Right forelimb (tissue), 1 donor: ENCODE measurements at places on chromosomes 5 and 9.

GRCh38 chr5:154943527-154943926 lies 2.7 kb downstream of the MRPL22 start:
- no peak for DNase-seq

DNA sequence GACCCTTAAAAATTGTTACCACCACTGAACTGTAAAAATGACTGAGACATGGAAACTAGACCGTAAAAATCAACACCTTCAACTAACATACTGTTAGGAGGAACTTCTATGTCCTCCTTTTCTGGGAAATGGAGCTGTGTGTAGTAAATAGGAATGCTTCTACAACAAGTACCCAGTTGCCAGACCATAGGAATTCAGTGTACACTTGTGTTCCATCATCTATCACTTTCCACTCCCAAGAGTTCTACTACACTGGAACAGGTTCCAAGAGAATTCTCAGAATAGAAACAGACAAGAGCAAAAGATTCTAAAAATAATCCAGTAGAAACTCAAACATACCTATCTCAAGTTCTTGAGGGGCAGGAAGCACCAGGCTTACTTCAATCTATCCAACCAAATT lies 23.6 kb downstream of the UBAP2 start:
- DNase-seq, result no peak

- DNase-seq, result no peak
Observed at GRCh38 chr5:74616236-74617146, 24.0 kb downstream of the ENC1 start.

- no peak for DNase-seq
Observed at GRCh38 chr9:114450833-114451706, 54.2 kb downstream of the WHRN start.

DNA sequence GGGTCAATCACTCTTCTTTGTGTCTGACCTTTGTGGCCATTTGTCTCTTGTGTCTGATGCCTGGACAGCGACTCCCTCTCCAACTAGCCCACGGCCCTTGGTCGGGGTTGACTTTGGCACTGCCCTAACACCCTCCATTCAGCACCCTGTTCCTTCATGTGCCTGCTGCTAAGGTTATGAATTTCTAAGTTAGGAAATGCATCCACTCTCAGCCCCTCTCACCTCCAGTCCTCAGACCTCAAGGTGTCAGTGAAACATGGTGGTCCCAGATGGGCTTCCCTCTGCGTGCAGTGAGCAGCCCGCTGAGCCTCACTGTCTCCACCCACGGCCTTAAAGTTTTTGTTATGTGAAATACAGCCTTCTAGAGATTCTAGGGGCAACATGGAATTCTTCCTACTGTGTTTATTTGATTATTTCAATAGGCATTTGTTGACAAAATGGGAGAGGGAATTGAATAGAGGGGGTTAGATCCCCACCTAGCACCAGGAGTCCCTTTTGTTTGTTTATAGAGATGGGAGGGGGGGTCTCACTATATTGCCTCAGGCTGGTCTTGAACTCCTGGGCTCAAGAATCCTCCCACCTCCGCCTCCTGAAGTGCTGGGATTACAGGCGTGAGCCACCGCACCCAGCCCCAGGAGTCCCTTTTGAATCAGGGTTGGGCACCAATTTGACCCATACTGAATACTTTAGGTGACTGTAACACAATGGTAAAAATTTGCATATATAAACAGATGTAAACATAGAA lies 1.6 kb upstream of the GLIPR2 start:
- no peak for DNase-seq

GRCh38 chr5:37667846-37668245 lies 172.0 kb downstream of the GDNF start:
- DNase-seq, result no peak

GRCh38 chr5:178145965-178146820 lies 7.5 kb downstream of the NHP2 start:
- peak; percentile 62 for DNase-seq

DNA sequence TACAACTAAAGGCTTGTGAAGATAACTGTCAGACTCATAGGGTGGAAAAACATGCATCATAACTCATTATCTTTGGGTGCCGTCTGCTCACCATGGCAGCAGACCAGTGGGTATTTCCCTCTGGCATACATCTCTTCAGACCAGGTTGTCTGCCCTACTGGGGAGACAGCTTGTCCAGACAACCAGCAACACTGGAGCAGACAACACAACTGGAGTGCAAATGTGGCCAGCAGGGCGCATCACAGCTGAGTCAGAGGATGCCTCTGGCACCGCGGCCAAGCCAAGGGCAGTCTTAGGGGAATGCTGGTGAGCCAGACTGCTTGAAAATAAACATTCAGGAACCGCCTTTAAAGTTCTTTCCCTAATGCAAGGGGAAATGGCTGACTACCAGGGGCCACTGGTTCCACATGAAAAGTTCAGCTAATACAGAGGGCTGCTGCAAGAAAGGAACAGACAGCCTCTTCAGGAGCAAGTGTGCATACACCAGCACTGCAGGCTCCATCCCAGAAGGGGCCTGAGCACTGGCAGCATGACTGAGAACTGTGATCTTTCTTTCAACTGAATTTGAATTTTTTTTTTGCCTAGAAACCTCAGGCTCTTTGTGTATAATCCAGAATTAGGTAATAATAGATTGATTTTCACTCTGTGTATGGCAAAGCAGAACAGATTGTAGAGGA lies 77.3 kb downstream of the MAMDC2 start:
- DNase-seq, result no peak

- peak; percentile 25 for DNase-seq
Observed at GRCh38 chr5:178323961-178324360, 91.4 kb upstream of the PHYKPL start.

DNA sequence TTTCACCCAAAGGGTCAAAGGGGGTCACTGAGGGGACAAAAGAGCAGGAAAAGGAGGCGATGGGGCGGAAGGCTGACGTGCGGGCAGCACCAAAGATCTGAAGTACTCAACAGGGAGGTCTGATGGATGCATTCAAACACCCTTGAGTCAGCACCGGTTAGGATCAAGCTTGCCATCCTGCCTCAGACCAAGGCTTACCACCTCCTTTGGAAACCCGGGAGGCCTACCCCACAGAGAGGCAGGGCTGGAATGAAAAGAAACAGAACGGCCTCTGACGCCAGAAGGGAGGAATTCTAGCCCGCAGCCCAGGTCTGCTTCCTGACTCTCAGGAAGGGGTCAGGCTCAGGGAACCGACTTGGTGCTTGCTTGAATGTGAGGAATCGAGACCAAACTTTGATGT lies 125.6 kb downstream of the PAPPA start:
- no peak for DNase-seq

- no peak for DNase-seq
Observed at GRCh38 chr5:11878814-11879213, 25.4 kb downstream of the CTNND2 start.

- DNase-seq, result no peak
Observed at GRCh38 chr9:125579030-125579932, 127.7 kb downstream of the MAPKAP1 start.

- no peak for DNase-seq
Observed at GRCh38 chr5:18068826-18069225, 434.6 kb downstream of the TAF11L14 start.

DNA sequence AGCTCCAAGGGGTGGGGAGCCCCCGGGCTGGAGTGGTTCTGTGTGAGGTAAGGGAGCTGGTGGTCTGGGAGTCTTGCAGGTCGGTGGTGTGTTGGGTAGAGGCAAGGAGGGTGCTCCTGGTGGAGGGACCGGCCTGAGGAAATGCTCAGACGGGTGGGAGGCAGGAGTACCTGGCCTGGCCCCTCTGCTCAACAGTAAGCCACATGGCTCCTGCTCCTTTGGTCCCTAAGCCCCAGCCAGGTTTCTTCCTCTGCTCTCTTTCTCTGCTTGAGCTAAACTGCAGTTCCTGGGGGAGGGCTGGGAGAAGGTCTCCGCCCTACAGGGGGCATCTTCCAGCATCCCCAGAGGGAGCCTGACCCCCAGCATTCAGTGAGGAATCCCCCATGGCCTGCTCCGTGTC lies 17.2 kb downstream of the TSPAN17 start:
- no peak for DNase-seq

DNA sequence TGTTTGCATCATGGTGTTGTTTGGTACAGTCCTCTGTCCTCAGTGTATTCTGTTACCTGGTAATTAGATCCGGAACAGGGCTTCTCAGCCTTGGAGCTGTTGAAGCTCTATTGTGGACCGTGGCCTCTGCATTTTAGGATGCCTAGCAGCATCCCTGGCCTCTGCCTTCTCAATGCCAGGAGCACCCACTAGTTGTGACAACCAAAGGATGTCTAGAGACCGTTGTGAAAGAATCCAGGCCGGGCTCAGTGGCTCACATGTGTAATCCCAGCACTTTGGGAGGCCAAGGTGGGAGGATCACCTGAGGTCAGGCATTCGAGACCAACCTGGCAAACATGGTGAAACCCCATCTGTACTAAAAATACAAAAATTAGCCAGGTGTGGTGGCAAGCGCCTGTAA lies 159.6 kb downstream of the CACNA1B start:
- DNase-seq, result no peak

DNA sequence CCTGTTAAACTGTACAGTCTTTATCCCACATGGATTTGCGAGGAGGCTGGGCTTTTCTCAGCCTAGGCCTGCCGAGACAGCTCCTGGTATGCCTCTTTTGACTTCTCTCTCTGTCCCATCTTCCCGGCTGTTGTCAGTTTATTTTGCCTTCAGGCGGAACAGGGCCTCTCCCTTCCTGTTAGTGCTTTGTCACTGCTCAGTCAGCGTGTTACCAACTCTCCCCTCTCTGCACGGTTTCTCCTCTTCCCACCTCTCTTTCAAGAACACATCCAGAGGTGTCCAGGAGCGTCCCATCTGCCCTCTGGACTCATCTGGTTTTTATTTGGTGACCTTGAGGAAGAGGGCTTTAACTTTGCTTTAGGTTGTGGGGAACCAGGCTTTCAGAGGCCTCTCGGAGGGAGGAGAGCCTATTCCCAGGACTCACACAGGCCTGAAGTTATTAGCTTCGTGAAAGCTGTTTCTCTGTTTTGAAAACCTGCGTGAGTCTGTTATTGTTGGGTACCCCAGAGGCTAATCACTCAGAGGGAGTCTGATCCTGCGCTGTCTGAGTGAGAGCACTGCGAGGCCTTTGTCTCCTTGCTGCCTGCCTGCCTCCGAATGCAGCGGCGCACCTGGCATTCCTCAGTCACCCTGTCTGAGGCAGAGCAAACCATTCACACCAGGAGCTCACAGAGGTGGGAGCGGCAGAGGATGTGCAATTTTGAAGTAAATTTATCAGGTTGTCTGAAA lies 234.4 kb upstream of the MPDZ start:
- peak; percentile 62 for DNase-seq

DNA sequence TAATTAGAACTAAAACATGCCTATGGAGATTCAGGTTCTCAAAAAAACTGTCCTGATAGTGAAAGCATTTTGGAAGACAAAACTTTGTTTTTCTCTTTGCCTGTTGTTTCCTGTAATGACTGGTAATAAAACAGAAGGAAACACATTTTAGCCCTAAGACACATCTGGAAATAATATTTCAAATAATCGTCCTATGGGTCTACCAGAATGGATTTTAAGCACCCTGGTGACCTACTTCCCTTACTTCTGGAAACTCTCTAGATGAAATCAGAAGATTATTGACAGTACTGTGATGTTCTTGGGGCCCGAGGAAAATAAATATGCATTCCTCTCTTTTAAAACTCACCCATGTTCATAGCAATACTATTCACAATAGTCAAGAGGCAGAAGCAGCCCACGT lies 110.1 kb upstream of the TLE4 start:
- DNase-seq, result no peak

- no peak for DNase-seq
Observed at GRCh38 chr9:125812403-125812802, 65.2 kb downstream of the PBX3 start.

GRCh38 chr5:160867976-160868375 lies 16.0 kb upstream of the ATP10B start:
- no peak for DNase-seq

DNA sequence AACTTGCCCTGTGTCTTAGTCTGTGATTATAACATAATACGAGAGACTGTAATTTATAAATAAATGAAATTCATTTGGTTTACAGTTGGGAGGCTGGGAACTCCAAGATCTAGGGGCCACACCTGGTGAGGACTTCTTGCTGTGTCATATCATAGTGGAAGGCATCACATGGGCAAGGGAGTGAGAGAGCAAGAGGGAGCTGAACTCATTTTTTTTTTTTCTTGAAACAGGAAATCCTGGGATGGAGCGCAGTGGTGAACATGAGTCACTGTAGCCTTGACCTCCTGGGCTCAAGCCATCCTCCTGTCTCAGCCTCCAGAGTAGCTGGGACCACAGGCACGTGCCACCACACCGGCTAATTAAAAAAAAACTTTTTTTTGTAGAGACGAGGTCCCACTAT lies 7.2 kb downstream of the MLANA start:
- DNase-seq, result no peak

GRCh38 chr5:126656401-126657007 lies 55.8 kb downstream of the PHAX start:
- DNase-seq, result no peak

- no peak for DNase-seq
Observed at GRCh38 chr5:80125962-80126480, 90.9 kb downstream of the THBS4 start.

DNA sequence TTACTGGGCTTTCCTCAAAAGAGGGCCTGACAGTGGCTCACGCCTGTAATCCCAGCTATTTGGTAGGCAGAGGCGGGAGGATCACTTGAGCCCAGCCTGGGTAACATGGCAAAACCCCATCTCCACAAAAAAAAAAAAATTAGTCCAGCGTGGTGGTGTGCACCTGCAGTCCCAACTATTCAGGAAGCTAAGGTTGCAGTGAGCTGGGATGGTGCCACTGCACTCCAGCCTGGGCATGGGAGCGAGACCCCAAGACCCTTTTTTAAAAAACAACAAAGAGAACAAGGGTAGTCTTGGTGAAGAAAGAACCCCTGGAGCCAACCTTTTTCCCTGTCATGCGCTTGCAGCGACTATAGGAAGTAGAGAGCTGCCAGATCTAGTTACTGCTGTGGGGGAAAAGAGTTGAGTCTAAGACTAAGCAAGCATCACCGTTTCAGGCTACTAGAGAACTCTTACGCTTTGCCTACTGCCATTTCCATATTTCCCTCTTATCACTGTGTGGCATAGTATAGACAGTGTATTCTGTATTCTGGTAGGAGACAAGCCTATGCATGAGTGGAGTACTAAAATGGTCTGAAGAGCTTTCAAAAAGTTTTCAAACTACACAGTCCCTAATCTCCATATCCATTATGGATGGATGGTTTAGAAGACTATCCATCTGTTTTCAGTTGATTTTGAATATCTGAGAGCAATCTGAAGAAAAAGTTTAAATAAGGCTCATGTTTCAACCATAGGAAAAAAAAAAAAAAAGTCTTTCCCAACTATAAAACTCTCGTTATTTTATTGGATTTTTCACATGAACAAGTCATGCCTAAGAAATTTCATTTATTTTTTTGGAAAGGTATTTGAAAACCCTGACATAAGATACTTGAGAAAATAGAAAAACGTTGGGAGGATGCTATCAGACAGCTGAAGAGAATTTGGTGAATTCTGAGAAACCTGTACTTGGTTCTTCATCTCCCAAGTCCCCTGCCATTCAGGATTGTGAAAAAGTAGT lies 2.6 kb downstream of the C9orf40 start:
- DNase-seq, result no peak

GRCh38 chr9:110615498-110615897 lies 36.0 kb upstream of the SVEP1 start:
- DNase-seq, result no peak
